Activated T-cell treated with anti-CD3 and anti-CD28 coated beads, Interleukin-2, amount 50 U/mL, for 24 hours (primary cell): ENCODE measurements at places on chromosomes 5 and 9.

DNA sequence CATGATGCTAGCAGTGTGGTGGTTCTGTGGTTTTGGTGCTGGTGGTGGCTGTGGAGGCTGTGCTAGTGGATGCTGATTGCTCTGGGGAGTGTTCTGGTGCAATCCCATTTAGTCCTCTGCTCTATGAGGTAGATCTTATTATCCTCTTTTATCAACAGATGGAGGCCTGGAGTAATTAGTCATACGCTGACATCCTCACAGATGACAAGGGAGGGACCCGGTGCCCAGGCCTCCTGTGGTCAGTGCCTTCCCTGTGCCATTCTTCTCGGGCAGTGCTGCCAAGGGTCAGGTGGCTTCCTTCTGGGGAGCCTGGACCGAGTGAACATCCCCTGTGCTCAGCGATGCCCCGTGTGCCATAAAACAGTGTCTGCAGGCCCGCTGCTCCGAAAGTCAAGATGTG is 74.5 kb downstream of the COL5A1 start:
- no peak for DNase-seq

- no peak for DNase-seq
Measured at GRCh38 chr9:100595391-100596199, 17.7 kb downstream of the CAVIN4 start.

DNA sequence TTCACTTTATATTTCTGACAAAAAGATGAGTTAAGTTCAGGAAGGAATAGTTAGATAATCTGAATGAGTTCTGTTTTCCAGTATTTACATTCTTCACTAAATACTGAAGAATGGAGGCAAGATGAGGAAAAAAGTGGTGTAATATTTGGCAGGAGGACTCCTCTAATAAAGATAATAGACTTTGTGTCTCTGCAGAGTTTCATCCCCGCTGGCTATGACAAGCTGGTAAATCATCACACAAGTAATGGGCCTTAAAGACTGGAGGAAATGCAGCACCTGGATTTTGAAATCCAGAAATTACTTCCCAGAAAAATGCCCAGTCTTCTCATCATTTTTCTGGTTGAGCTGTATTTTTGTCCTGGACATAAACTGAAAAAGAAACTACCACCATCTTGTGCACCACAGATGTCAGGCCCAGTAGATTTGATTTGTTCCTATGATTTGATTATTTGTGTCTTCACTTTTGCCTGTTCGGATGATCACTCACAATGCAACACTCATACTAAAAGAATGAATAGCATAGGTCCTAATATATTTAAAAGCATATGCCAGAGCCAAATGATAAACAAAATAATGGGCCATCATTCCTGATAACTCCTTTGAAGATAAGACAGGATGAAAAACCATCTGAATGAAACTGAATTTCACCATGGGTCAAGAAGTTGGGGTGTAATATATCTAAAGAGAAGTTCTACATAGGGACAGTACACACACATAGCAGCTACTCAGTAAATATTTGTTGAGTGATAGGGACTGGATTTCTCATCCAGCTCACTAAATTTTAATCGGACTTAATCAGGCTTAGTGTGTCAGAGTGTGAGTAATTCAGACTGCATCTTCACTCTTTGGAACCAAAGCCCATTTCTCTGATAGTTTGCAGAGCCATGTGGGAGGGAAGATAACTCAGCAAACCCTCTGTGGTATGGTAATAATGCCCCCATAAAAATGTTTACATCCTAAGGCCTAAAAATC is 200.5 kb downstream of the HINT1 start:
- DNase-seq = no peak

DNA sequence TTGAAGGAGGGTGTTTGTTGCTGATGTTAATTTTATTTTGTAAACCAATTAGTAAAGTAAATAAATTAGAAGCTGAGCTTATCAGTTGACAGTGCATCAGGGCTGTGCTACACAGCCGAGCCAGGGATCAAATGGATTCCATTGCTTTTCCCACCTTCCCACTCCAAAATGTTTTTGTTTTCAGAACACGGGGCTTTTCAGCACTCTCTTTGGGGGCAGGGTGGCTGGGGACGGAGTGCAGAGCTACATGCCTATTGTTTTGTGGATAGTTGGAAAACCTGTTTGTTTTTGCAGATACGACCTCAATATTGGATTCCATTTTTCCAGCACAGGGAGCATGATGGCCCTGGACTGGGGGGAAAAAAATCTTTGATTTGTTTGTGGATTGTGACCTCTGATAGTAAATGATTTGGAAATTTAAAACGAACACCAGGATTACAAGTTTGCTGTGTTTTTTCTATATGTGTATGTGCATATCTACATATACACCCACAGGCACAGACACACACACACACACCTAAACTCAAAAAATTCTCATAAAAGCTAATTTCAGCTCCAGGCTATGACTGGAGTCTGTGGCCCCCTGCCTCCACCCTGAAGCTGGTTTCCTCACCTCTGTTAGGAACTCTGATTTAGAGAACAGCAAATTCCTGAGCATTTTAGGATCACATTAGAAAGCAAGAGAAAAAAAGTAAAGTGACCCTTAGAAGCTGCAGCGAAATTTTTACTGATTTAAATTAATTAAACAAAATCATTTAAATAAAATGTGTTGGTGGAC is 371.7 kb upstream of the IRX2 start:
- no peak for DNase-seq

DNA sequence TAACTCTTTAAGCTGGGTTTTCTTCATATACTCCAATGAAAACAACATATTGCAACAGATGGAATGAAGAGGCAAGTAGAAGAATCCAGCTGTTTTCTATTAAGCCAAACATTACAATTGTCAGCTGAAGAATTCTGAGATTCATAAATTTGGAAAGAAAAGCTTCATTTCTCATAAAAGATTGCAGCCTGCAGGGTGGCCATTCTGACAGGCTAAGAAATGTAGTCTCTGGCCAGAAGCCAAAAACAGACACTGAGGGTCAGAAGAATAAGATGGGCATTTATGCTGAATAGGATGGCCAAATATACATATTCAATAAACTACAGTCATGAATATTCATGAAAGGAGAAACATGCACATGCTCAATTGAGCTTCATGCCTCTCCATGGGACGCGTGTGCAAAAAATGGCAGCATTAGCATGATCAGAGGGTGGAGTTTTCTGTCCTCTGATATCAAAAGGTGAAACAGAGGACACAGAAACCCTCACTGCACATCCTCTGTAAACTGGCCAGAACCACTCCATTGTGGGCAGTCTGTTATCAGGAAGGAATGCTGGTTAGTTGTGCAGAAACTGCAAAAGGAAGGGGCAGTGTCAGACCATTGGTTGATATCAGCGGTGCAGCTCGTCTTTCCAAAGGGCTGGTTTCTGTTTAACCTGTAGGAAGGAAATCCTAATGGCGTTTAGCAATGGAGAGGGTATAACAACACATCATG is 50.2 kb downstream of the FXN start:
- DNase-seq = no peak

DNA sequence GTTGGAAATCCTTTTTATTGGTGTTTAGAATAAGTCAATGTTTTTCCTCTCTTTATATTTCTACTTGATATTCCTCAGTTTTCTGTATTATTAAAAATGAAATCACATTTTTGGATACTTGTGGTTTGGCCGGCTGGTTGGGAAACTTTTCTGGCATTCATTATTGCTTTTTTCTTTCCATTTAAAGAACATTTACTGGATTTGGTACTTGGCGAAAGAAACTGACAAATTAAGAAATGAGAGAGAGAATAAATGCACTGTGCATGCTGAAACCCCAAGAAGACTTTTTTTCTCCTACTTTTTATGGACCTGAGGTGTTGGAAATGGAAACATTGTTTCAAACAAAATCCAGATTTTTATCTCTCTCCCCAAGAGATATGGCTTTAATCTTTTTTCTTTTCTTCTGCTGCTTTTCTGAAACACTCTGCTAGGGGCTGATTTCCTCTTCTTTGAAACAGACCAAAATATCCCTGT is 128.4 kb downstream of the SNX18 start:
- no peak for DNase-seq

- DNase-seq = no peak
Measured at GRCh38 chr9:120014796-120015195, 565.2 kb downstream of the CDK5RAP2 start.

DNA sequence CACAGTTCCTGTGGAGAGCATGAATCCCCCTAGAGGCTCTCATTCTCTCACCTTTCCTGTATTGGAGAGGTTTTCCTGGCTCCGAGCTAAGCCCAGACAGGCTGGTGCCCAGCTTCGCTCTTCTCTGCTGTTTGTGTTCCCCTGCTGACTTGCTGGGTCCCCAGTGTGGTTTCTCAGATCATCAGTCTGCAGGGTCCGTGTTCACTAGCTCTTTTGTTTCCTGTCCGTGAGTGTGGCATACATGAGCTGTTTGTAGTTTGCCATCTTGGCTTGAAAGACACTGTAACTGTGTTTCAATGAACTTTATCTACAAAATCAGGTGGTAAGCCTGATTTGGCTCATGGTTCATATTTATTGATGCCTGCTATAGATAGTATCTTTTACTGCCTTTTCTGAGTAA is 23.8 kb downstream of the LOX start:
- DNase-seq = no peak

DNA sequence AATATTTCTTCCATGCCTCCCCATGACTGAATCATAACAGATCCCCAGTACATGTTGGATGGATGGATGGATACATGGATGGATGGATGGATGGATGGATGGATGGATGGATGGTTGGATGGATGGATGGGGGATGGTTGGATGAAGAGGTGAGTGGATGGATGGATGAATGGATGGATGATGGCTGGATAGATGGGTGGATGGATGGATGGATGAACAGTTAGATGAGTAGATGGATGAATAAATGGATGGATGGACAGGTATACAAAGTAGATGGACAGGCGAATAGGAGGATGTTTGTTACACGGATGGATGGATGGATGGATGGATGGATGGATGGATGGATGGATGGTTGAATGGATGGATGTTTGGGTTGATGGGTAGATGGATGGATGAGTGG is 120.0 kb upstream of the HAND1 start:
- DNase-seq = no peak

GRCh38 chr5:84303315-84303714 is 81.4 kb downstream of the EDIL3 start:
- no peak for DNase-seq

DNA sequence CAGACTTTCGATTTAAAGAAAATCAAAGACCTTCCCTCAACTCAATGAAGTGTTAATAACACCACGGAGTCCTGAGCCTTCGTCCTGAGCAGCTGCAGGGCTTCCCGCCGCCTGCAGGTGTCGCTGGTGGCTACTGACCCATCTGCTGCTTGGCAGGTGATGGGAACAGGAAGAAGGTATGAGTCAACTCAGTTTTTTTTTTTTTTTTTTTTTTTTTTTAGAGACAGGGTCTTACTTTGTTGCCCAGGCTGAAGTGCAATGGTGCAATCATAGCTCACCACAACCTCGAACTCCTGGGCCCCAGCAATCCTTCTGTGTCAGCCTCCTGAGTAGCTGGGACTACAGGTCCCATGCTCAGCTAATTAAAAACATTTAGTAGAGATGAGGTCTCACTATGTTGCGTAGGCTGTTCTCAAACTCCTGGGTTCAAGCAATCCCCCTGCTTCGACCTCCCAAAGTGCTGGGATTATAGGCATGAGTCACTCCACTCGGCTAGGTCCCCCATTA is 185.7 kb upstream of the IL12B start:
- DNase-seq = peak; percentile 85

DNA sequence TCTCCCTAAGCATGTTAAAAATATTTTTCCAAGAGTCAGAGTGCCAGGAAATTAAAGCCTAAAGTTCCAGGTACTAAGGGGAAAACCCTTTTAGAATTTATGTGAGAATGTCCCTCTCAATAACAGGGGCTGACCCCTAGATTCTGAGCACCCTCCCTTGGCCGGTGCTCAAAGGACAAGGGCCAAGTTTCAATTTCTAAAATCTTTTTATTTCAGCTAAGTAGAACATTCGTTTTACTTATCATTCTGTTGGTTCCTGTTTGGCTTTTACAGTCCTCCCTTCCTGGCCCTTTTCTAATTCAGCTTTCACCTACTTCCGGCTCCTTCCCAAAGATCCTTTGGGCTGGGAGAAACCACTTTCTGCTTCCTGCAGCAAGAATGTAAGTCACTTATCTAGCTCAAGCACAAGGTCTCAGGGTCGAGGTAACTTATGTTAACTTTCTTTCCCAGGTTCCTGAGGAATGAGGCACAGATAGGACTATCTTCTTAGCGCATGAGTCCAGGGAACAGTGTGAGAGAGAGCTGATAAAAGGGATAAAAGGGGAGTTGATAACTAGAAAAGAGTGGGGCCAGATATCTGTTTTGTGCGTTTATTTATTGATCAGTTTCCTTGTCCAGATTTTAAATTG is 34.6 kb upstream of the F2RL2 start:
- DNase-seq = no peak

- no peak for DNase-seq
Measured at GRCh38 chr5:159217236-159217635, 7.9 kb upstream of the RNF145 start.

- no peak for DNase-seq
Measured at GRCh38 chr5:67375606-67376005, 179.0 kb upstream of the CD180 start.

GRCh38 chr9:135070198-135070951 is 17.1 kb upstream of the OLFM1 start:
- DNase-seq = no peak

- DNase-seq = no peak
Measured at GRCh38 chr9:134756098-134756497, 114.5 kb downstream of the COL5A1 start.

- no peak for DNase-seq
Measured at GRCh38 chr9:137465720-137466388, 6.7 kb upstream of the NSMF start.

DNA sequence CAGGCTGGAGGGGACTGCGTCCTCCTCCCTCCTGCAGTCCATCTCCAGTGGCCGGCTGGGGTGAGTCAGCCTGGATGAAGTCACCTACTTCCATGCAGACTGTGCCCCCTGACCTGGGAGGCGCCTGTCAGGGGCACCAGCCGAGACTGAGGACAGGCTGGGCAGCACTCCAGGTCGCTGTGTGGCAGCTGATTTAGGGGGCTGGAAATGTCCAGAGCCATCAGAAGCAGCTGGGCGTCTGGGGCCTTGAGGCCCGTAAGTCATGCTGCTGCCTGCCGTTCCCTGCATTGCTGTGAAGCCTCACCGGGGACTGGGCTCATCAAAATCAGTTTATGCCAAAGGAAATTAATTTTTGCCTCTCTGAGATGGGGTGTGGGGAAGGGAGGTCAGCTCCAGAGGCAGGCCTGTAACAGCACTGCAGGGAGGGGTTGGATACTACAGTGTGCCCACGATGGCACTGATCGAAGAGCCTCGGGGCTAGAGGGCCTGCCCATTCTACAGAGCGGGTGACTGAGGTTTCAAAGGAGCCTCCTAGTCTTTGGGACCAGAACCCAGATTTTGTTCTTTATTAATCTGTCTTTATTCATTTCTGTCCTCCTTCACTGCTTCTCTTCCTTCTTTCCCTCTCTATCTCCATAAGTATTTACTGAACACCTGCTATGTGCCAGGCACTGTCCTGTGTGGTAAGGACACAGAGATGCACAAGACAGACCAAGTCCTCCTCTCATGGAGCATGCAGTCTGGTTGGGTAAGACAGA is 70.4 kb upstream of the PSD2 start:
- no peak for DNase-seq

DNA sequence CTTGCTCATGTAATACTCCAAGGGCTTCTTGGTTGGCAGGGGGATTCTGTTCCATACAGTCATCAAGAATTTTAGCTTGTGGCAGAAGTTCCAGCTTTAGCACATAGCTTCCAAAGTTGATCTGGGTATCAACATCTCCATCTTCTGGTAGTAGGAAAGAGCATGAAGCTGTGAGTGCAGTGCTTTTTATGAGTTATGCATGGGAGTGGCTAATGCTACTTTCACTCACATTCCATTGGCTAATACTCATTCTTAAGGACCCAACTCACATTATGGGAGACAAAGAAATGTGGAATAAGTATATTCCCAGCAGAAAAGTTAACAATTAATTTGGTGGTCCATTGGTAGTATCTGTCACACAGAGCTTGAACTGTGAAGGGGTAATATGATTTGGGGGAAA is 194.2 kb upstream of the CHD1 start:
- DNase-seq = no peak
